ENCODE measurements at places on chromosomes 7 and 10.

DNA sequence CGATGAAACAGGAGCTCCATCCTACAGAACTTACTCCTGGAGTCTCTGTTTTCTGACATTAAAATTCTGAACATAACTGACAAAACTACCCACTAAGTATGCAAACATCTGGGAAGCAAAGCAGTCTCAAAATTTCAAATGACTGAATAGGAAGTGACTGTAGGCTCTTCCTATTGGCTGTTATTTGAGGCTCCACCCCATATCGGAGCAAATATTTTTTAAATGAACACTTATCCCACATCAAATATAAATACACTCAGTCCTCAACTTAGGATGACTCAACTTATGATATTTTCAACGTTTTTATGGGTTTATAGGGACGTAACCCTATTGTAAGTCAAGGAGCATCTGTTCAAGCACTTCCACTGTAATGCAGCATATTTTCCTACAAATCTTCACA, 8.8 kb downstream of the HSPA12A start:
- no peak for DNase-seq

GRCh38 chr10:87913156-87913921, 49.9 kb downstream of the PTEN start:
- no peak for DNase-seq

DNA sequence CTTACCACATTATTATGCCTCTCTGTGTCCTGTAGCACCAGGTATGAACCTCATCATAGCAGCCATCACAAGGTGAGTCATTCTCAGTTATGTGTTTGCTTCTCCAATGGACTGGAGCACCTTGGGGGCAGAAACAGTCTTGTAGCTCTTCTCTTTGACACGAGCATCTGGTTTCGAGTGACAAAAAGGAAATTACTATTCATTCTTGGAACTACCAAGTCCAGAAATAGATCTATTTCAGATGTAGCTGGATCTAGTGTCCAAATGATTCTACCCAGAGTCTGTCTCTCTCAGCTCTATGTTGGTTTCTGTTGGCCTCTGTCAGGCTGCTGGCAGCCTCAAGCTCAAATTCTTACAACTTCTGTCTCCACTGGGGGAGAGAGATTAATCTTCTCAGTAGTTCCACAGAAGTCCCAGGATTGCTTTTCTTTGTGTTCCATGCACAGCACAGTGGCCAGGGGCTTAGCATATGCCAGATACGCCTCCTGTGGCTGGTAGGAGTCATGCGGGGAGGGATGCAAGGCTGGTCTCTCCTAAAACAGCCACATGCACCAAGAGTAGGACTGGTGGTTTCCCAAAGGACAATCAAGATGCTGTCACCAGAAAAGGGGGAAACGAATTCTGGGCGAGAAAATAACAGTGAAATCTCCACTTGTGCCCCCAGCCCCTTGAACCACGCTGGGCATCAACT, 37.2 kb upstream of the PAPSS2 start:
- no peak for DNase-seq

DNA sequence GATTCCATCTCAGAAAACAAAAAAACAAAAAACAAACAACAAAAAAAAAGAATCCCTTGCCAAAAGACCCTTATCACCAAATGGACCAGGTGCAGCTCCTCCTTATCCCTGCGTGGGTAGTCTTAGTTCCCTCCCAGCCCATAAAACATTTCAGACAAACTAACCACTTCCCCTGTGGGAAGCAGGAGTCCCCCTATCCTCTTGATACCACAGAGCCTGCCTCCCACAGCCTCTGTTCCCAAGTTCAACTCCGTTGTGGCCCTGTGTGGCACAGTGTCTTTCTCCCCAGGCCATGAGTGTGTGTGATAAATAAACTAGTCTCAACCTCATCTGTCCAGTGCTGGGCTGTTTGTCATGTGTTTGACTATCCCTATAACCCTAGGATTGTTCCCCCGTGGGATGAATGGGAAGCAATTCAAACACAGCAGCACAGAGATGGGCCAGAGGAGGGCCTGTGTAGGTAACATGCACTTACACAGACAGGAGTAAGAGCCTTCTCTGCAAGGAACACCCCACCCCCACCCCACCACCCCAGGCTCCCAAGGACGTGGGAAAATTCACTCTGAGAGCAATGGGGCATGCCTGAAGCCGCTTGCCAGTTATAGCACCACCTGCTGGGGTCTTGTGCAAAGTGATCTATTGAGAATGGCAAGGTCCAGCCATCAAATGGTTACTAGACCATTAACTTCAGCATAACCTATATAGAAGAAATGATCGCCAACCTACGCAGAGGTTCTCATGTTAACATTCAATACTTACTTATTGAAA, 147.1 kb upstream of the GHITM start:
- DNase-seq: no peak

DNA sequence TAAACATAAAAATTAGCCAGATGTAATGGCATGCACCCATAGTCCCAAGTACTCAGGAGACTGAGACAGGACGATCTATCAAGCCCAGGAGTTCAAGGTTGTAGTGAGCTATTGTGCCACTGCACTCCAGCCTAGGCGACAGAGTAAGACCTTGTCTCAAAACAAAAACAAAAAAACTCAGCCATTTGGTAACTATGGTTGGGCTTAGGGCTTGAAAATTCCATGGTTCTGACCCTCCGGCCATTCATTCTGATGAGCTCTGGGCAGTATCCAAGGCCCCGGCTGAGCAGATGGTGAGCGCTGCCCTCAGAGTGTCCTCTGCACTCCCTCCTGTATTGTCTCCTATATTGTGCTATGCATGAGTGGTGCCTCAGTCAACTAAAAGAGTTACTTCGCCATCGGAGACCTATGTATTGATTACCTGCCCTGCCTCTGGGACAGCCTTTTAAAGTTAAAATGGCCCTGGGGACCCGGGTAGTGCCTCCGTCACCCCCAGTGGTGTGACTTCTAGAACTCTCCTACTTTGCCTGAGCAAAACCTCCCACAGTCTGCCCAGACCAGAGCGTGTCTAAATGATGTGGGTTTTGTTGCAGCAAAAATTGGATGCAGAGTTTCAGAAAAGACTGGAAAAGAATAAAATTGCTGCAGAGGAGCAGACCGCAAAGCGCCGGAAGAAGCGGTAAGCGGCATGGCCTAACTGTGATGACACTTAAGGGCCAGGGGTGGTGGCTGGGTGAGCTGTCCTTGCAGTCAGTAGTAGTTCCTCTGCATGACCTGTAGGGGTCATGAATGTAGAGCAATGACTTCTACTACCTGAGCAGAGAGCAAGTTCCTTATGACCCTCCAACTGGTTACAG, 8.1 kb downstream of the PRKRIP1 start:
- DNase-seq: no peak

DNA sequence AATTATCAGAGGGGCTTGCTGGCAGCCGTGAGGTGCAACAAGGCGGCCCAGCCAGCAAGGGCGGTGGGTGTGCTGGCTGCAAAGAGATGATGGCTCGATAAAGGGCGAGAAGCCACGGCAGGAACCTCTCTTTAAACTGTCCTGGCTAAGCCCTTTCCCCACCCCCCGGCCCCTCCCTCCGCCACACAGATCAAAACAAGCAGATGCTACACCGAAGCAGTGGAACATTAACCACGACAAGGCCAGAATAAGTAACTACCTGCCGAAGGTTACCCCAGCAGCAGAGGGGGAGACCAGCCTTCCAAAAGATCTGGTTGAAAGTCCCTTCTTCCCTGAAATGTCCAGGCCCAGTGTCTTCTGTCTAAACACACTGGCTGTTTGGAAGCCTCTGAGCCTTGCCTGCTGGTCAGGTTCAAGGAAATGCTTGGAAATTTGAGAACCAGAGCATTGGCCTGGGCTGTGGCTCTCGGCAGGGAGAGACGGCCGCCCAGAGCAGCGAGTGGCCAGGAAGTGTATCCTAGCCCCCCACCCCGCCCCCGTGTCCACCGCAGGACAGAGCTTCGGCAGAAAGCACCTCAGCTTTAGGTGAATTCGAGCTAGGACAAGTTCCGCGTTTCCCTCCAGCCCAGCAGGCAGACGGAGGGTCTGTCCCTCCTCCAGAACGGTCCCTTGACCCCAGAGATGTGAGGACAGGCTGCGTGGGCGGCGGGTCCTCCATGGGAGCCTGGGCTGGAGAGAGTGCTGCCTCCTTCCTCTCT, 2.1 kb downstream of the FAM20C start:
- no peak for DNase-seq

DNA sequence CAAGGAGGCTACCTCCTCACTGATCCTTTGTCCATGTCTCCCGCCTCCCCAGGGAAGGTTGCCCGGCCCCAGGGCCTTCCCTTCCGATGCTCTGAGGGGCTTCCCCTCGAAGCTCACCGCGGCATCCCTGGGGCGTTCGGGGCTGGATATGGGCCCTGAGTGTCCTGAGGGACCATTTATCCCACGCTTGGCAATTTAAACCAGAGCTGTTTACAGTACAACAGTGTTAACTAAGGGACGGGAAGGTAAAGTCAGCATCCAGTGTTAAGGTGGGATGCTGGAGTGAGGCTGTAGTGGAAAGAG, 92.0 kb downstream of the TCERG1L start:
- DNase-seq: no peak

DNA sequence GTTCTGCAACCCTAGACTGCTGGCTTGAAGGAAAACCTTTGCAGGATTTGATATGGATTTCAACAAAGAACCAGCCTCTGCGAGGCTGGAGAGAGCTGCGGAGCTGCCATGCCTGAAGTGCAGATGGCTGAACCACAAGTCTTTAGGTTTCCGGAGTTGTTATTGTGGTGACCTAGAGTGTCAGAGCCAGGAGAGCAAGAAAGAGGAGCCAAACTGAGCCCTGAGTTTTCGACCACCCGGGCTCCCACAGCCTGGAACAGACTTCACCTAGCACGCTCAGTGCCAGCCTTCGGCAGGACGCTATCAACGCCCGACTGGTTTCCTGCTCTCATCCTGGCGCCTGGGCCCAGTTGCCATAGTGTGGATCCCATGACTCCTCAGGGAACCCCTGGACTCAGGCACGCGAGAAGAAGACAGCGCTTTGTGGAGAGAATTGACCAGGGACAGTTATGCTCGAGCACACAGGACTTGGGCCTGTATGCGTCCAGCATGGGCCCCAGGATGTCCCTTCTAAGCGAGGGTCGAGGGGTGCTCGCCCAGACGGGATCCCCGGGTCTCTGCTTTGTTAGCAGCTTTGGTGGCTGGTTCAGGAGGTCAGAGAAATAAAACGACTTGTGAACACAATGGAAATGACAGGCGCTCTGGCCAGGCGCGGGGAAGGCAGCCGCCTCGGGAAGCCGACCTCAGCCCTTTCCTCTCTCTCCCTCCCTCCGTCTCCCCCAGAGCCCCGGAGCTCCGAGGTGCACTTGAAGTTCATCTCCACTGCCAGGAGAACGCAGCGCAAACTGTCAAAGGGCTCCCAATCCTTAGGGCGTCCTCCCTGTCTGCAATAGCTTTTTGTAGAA, 1.8 kb upstream of the GAD2 start:
- DNase-seq: no peak

Measured in SW 1271 (cell line).